ENCODE measurements at places on chromosomes 16 and 17.

GRCh38 chr17:63697341-63698286, 2.3 kb downstream of the LIMD2 start:
- no peak for DNase-seq

DNA sequence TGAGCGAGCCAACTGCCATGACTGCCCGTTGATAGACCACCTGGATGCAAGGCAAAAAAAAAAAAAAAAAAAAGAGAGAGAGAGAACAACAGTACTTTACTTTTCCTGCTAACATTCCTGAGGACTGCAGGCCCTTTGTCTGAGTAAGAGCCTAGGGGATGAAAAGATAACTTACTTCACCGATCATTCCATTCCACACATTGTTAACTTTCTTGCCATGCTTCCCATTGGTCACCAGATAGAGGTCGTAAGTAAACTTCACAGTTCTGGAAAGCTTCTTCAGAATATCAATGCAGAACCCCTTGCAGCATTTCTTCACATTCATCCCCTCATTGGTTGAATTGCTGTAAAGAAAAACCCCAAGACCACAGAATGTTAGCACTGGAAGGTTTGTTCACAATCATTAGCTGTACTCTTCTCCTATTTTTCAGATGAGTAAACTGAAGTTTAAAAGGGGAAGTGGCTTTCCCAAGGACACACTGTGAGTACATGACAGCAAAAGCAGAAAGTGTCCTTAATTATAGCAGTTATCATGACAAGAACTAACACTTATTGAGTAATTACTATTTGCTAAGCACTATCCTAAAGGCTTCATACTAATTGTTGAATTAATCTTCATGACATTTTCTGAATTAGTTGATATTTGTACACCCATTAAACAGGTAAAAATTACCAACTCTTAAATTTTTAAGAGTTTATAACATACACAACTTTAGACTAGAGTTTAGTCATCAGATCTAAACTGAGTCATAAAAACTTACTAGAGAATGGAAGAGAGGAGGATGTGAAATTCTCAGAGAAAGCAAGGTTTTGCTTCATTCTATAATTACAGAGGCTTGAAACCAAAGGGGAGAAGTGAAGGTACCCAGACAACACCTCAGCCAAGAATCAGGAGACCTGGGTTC, 341.2 kb downstream of the GRIN2A start:
- no peak for DNase-seq

- no peak for DNase-seq
These were observed 3.4 kb upstream of the SEC14L5 start for GRCh38 chr16:4954714-4955113.

GRCh38 chr17:49637050-49637449, 40.8 kb downstream of the SPOP start:
- DNase-seq = no peak

- DNase-seq = no peak
These were observed 64.6 kb downstream of the RTN4RL1 start for GRCh38 chr17:1960545-1960912.

- DNase-seq = peak; percentile 25
These were observed 1931.9 kb downstream of the TP53TG3F start for GRCh38 chr16:35391328-35391727.

DNA sequence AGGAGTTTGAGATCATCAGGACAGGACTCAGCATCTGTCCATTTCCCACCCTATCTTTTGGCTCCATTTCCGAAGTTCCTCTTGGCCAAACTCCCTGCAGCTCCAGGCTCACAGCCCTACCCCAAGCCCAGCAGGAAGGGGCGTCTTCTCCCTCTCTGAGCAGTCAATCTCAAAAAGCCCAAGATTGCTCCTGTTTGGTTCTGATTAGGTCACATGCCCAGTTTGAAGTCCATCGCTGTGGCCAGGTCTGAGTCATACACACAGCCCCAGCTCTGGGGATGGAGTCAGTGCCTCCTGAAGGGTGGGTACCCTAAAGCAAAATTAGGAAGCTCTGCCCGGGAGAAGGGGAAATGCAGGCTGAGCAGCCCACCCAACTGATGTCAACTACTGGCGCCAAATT, 23.9 kb downstream of the SNX20 start:
- DNase-seq = no peak
